ENCODE measurements at places on chromosomes 13 and 19. TPM values are rescaled to one million over a fixed set of nuclear protein-coding genes. Genes with fewer than 3 reads are reported as not detected.

The SERTM1 gene
- total RNA-seq: 0.25 TPM

DNA sequence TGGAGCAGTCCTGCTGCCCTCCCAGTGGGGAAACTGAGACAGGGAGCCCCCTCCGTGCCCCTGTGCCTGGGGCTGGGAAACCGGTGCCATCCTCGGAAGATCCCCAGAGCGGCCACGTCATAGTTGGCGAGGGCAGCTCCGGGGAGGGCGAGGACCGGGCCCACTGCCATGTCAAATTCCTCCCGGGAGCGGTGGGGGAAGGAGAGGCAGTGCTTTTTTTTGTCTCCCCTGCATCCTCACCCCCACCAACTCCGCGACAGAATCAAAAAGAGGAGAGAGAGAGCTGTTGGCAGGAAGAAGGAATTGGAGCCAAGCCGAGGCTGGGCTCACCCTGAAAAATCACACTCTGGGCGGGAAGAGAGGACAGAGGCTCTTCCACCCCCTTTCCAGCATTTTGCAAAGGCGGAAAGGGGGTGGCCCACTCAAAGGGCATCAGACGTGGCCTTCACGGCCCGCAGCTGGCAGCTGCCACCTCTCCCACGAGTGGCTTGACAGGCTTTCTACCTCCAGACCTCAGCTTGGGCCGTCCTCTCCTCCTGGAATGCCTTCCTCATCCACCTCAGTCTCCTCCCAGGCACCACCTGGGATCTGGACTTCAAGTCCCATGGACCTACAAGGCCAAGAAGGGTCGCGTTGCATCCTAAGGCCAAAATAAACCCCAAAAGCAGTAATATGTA lies 19.6 kb upstream of the NFIC start:
- peak; percentile 86 for DNase-seq

The PKN1 gene
- total RNA-seq: 164 TPM

DNA sequence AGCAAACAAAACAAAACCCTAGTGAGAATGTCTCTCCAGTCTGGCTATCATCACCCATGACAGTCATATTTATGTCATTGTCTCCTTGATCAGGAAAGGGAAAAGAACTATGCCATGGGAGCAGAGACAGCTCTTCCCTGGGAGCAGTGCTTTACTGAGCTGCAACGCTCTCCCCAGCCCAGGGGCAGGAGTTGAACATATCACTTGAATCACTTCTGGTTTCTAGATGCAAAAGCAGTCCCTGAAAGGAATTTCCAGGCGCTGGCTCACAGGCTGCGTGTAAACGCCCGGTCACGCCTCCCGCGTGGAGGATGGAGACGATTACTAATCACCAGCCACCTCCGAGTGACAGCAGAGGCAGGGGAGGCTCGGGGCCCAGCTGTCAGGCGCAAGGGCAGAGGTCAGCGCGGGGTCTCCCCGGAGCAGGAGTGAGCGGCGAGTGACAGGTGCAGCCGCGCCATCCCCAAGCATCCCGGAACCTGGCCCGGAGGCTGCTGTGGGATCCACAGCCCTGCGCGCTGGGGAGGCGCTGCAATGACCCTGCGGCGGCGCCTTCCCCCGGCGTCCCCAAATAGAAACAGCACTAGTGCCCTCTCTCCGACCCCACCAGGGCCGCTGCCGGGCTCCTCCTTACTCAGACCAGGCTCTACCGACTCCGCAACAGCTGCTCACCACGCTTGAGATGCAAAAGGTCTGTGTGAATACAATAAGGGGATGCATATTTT lies 23.5 kb upstream of the DCLK1 start:
- peak; percentile 44 for DNase-seq

GRCh38 chr19:49954933-49955332 lies 6.0 kb downstream of the SIGLEC11 start:
- DNase-seq: peak; percentile 30

GRCh38 chr13:98985591-98985990 lies 7.7 kb upstream of the DOCK9 start:
- DNase-seq: no peak

DNA sequence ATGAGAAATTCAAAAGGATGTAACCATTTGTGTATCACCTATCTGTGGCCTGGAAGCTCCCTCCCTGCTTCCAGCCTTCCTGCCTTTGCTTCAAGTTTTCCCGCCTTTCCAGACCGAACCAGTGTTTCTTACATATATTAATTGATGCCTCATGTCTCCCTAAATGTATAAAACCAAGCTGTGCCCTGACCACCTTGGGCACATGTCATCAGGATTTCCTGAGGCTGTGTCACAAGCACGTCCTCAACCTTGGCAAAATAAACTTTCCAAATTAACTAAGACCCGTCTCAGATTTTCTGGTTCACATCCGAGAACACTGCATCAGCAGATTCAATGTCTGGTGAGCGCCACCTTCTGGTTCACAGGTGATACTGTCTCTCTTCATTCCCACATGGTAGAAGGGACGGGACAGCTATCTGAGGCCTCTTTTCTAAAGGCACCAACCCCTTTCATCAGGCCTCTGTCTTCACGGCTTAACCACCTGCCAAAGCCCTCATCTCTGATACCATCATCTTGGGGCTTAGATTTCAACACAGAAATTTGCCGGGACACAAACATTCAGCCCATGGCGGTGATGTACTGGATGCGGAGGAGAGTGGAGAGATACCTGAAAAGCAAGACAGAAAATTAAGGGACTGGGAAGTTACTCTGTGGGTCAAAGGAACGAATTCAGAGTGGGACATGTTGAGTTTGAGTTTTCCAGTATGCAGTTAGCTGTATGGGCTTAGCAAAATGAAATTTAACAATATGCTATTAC lies 58.7 kb upstream of the PABPC3 start:
- DNase-seq: peak; percentile 74

The OR7C1 gene
- not detected for total RNA-seq

DNA sequence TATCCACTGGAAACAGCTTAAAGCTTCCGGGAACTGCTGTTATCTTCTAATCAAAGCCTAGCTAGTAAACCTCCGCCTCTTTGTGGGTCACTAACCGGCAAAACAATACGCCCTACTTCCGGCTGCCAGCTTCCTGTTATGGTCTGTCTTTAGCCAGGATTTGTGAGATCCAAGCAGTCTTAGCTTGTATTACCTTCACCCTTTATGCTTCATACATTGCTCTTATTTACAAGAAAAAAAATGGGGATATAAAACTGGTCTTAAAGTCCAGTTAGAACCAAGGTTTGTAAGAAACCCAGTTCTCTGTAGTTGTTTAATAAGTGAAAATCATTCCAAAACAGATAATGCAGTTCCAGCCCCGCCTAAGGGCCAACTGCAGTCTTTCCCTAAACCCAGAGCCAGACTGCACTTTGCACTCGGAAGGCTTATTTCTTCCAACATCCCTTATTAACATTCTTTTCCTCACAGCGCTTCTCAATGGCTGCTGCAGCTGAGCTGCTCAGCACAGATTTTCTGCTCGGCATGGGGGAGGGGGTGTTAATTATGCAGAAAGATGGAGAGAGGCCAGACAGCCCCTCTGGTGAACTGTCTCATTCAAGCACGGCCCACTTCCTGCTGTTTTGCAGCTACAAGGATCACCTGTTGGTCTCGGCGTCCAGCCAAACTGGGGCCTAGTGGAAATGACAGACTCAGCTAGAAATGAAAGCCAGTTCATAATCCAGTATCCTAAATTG lies 368.4 kb downstream of the KLF12 start:
- DNase-seq: peak; percentile 68

The KLK14 gene
- not detected for total RNA-seq

DNA sequence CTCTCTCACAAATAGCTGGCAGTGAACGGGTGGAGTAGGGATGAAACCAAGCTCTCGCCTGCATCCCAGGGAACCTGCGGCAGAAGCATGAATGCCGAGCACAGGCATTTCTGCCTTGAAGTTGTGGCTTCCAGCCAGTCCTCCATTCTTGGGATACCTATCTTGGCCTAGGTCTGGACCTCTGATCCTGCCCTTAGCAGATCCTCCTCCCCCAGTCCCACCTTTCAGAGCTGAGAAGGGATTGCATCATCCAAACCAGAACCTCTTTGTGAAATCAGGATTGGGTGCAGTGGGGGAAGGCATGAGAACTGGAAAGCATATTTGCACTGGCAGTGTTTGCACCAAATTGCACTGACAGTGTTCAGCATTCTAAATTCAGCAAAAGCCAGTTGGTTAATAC lies 5.8 kb downstream of the ZNF780A start:
- no peak for DNase-seq

The RASIP1 gene
- 0.16 TPM for total RNA-seq

GRCh38 chr13:46339035-46339666 lies 47.9 kb downstream of the RUBCNL start:
- DNase-seq: peak; percentile 82

The LHFPL6 gene
- 109 TPM for total RNA-seq

DNA sequence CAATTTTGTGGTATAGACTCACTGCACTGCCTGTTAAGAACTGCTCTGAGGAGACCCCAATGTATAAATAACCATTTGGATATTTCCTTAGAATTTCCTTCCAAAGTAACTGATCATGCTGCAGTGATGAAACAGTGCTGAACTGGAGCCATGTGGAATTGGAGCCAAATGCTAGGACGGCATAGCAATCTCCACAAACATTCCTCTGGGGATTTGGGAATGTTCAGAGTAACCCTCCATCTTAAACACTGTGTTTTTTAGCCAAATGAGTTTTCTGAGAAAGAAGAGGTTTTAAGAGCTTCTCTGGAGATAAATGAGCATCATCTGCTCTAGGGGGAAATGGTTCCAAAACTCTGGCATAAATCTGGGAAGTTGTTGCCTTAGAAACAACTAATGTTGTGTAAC lies 98.2 kb downstream of the OLFM4 start:
- DNase-seq: no peak

DNA sequence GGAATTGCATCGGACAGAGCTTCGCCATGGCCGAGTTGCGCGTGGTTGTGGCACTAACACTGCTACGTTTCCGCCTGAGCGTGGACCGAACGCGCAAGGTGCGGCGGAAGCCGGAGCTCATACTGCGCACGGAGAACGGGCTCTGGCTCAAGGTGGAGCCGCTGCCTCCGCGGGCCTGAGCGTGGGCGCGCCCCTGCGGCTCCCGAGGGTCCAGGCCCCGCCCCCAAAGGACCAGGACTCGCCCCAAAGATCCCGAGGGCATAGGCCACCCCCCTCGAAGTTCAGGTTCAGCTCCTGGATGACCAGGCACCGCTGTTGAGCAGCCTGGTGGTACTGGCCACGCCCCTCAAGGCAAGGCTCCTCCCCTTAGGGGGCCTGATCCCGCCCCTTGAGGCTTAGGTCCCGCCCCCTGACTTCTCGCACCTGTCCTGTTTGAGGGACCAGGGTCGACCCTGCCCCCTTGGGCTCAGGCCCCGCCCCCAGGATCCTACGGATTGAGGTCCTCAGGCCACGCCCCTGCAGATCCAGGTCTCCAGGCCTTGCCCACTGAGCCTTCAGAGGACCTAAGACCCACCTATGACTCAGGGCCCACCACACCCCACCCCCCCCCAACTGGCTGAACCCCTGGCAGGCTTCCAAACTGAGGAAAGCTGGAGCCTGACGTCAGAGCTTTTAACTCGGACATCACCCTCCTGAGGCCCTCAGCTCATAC lies 43.1 kb downstream of the CYP4F22 start:
- peak; percentile 6 for DNase-seq

GRCh38 chr19:32017176-32017953 lies 328.0 kb upstream of the ZNF507 start:
- no peak for DNase-seq

DNA sequence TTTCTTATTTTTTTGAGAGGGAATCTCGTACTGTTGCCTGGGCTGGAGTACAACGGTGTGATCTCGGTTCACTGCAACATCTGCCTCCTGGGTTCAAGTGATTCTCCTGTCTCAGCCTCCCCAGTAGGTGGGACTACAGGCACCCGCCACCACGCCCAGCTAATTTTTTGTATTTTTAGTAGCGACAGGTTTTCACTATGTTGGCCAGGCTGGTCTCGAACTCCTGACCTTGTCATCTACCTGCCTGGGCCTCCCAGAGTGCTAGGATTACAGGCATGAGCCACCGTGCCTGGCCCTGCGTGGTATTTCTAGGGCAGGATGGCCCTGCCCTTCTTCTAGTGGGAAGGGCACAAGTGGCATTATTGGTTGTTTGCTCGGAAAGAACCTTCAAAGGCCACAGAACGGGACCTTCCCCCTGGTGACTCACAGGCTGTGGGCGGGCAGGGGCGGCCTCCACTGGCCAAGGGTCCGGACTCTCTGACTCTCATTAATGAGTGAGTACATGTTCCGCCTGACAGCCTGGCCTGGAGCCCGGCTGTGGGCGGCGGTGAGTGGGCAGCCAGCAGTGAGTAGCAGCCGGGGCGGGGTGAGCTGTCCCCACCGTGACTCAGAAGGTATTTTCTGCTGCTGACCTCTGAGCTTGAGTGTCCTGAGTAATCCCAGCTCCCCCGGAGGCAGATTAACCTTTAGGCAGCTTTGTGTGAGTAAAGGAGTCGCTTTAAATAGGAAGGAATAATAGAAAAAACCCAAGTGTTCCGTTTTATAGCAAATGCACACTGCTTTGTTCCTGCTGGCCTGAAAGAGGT lies 5.1 kb downstream of the DOT1L start:
- DNase-seq: peak; percentile 96

- DNase-seq: no peak
Measured at GRCh38 chr19:51564791-51565190, 6.3 kb upstream of the ZNF175 start.

The TICAM1 gene
- 3.2 TPM for total RNA-seq

Data from fibroblast of the aortic adventitia (primary cell).